ENCODE measurements at places on chromosomes 4 and X.

DNA sequence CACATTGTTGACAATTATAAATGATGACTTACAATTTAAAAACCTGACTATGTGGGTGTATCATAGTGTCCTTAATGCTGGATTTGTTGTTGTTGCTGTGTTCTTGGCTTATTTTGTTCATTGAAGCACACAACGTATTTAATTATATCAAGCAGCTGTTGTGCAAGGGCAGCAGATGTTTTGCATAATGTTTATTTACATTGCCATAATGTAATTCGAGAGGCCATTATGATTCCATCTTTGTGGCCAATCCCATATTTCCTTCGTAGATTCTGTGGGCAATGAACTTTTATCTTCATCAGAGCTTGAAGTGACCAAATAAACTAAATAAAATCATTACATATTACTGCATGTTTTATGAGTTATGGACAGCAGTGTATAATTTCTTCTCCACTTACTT lies 422.6 kb upstream of the GALNTL6 start:
- peak; percentile 22 for DNase-seq

- no peak for DNase-seq
Observed at GRCh38 chrX:85865324-85865723, 182.0 kb downstream of the CHM start.

- peak; percentile 67 for DNase-seq
Observed at GRCh38 chr4:150010525-150011126, 67.6 kb upstream of the DCLK2 start.

GRCh38 chr4:6476893-6477292 lies 4.5 kb upstream of the PPP2R2C start:
- DNase-seq = no peak

DNA sequence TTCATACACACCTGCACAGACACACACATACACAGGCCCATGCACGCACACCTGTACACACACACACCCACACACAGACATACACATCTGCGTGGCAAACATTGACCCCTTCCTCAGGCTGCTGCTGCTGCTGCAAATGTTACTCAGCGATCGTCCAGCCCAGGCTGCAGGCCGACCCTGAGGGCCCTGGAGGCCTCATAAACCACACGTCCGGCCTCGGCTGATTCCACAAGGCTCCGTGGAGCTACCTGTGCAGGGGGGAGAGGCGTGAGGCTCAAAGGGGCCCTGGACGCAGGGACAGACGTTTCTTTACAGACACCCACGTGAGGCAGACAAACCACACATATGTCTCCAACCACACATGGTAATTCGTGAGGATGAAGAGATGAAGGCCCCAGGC lies 53.9 kb upstream of the PPP2R3B start:
- DNase-seq = no peak

GRCh38 chr4:139304920-139305319 lies 2.6 kb upstream of the NDUFC1 start:
- DNase-seq = no peak

DNA sequence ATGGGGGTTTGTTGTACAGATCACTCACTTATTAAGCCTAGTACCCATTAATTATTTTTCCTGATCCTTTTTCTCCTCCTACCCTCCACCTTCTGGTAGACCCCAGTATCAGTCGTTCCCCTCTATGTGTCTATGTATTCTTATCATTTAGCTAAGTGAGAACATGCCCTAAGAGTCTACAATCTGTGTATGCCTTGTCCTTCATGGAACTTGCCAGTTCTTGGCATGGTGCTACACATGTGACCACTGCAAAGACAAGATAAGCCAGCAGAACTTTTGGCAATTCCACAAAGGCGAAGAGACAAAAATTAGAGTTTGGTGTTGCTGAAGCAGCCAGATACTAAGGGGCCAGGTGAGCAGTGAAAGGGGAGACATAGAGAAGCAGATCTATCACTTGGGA lies 101.3 kb downstream of the CORIN start:
- DNase-seq = no peak
